ENCODE measurements at places on chromosomes 2 and 18.

DNA sequence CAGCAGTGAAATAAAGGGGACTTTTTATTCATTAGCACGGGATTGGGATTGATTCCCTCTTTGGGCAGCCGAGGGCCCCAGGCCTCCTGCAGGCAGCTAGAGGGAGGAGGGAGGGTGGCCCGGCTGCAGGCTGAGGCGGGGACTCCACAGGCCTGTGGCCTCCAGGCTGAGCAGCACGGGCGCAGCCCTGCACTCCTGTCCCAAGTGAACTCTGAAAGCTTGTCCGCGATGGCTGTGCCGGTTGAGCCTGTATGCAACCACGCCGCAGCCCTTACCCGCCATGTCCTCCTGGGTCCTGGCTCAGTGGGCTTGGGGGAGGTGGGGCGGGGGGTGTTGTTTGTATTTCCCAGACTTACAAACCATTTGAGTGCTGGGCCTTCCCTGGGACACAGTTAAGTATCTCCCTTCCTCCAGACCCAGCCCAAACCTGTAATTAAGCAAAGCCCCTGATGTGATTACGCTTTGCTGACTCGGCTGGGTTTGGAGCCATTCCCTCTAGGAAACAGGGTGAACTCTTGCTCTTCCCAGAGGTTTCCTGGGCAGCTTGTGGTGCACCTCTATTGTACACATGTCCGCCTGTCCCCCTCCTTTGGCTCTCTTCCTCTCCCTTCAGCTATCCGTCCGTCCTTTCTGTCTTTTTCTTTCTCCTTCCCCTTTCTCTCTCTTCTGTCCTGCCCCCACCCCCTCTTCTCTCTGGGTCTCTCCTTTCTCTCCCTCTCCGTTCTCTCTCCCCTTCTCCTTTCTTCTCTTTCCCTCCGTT, 5.3 kb downstream of the GLI2 start:
- DNase-seq = no peak

DNA sequence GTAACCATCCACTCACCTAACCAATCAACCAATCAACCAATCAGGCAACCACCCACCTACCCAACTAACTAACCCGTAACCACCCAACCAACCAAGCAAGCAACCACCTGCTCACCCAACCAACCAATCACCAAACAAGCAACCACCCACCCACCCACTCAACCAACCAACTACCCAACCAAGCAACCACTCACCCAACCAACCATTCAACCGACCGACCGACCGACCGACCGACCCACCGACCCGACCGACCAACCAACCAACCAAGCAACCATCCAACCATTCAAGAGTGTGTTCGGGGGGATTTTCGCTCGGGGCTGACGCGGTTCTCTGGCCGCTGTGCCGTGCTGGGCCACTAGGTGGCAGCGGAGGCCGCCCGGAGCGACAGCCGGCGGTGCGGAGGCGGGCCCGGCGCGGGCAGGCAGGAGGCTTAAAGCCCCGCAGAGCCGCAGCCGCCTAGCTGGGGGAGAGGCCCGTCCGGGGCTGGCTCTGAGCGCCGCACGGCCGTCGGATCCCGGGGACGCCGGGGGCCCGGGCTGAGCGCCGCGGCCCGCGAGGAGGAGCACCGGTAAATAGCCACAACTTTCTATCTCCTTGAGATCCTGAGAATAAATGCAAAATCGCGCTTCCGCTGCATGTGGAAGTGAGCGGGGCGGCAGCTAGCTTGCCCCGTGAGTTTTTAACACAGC, at the start of gene MC5R:
Gene MC5R, plus strand, starts transcription at position 443 of the 689 bp plus-strand sequence. CDS start 1,617 bp downstream, outside the sequence.
- DNase-seq = peak; percentile 65

DNA sequence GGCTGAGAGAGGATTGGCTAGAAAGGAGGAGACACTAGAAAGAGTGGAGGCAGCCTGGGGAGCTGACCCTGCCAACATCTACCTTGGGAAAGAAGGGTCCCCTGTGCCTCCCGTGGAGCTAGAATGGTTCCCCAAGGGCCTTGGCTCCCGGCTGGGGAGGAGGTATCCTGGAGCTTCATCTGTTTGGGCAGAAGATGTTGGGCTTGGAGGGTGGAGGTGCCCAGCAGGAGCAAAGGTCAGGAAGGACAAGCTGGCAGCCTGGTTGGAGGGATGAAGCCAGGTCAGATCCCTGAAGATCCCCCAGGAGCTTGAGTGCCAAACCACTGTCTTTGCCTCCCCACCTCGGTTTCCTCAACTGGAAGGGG, 2.9 kb downstream of the ATP6V1B1 start:
- no peak for DNase-seq

DNA sequence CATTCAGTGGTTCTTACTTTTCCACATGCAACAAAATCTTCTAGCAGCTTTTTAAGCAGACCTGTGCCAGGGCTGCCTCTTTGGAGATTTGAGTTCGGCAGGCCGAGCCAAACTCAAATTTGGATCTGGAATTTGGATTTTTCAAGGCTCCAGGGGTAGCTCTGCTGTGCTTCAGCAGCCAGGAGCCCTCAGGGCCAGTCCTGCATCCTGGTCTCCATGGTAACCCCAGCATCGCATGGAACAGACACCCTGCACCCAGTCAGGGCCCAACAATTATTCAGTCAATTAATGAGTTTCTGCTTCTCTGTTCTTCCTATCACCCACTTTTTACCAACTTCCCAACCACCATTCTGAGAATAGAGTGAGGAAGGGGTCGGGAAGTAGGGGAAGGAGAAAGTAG, 30.0 kb downstream of the EN1 start:
- DNase-seq = no peak

GRCh38 chr2:120203251-120204021, 19.8 kb downstream of the TMEM185B start:
- DNase-seq = no peak
